ENCODE measurements at places on chromosomes 7 and 10. TPM values are rescaled to one million over a fixed set of nuclear protein-coding genes. Genes with fewer than 3 reads are reported as not detected.

DNA sequence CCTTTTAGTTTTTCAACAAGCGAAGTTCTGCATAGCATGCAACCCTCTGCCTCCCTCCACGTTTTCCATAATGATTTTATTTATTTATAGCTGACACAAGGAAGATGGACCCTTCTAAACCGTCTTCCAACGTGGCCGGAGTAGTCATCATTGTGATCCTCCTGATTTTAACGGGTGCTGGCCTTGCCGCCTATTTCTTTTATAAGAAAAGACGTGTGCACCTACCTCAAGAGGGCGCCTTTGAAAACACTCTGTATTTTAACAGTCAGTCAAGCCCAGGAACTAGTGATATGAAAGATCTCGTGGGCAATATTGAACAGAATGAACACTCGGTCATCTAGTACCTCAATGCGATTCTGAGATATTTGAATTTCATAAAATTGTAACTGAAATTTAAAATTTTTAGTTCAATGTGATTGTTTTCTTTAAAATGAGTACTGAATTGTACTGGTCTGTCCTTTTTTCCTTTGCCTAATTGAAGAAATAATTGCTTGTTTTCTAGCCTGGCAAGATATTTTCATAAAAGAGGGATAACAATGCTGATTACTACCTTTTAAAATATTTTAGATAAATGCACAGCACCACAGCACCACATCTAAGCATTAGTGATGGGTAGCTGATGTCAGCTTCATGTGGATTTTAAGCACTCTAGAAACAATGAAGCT is 41.5 kb upstream of the SLC39A12 start:
- H3K27ac ChIP-seq, result no peak overlapping the region
- DNase-seq, result peak; percentile 20
- H3K27me3 ChIP-seq, result no peaks in the 10 kb centered on the region
- H3K4me3 ChIP-seq, result no peak overlapping the region
- H3K36me3 ChIP-seq, result no peaks in the 10 kb centered on the region

Gene PLPP4
- not detected for total RNA-seq

Gene KCNH2
- 0.66 TPM for total RNA-seq

- H3K27me3 ChIP-seq, result no peaks in the 10 kb centered on the region
- H3K4me3 ChIP-seq, result no peak overlapping the region
- no peaks in the 10 kb centered on the region for H3K36me3 ChIP-seq
- no peak overlapping the region for H3K27ac ChIP-seq
- no peaks in the 10 kb centered on the region for H3K4me1 ChIP-seq
Measured at GRCh38 chr10:2117641-2118040, 380.3 kb upstream of the ADARB2 start.

Gene SH2B2
- 3.7 TPM for total RNA-seq

DNA sequence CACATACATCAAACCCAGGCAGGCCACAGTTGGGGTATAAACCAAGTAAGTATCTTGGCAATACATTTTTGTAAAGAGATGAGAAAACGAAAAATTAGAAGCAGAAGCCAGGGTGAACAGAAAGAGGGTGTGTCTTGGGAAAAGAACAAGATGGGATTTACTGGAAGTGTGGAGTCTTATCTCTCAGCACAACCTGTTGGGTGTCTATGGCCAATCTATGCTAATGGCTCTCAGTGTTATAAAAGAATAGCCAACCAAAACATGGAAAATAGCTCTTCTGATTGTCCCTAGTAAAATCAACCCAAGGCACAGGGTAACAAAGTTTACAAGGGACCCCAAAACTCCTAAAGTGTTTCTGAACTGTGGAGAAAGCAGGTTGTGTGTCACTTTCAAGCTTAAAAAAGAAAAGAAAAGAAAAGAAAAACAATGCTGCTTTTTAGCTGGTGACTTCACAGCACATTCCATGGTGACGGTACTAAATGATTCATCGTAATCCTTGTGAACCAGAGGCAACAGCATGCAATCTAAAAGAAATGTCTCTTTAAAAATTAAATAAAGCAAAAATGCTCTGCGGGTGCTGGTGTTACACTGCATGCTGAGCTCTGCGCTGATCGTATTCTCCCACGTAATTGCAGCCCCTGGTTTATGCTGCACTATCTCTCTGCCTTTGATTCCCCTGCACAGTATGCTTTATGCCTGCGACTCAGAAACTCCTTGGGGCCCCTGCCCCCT is 100.8 kb downstream of the C10orf90 start:
- H3K27me3 ChIP-seq, result peaks cover 34% of the 10 kb centered on the region
- H3K36me3 ChIP-seq, result no peaks in the 10 kb centered on the region
- H3K4me1 ChIP-seq, result no peaks in the 10 kb centered on the region
- DNase-seq, result no peak
- H3K4me3 ChIP-seq, result no peak overlapping the region

- no peaks in the 10 kb centered on the region for H3K27me3 ChIP-seq
- no peak overlapping the region for H3K27ac ChIP-seq
- no peak for DNase-seq
- no peaks in the 10 kb centered on the region for H3K36me3 ChIP-seq
- H3K4me1 ChIP-seq, result no peaks in the 10 kb centered on the region
Measured at GRCh38 chr10:15121707-15122106, 24.6 kb downstream of the RPP38 start.

- no peaks in the 10 kb centered on the region for H3K36me3 ChIP-seq
- no peak overlapping the region for H3K4me3 ChIP-seq
- DNase-seq, result no peak
- no peak overlapping the region for H3K27ac ChIP-seq
- no peaks in the 10 kb centered on the region for H3K4me1 ChIP-seq
Measured at GRCh38 chr10:59143544-59143943, 32.9 kb upstream of the PHYHIPL start.

Gene OR6V1
- total RNA-seq, result not detected

DNA sequence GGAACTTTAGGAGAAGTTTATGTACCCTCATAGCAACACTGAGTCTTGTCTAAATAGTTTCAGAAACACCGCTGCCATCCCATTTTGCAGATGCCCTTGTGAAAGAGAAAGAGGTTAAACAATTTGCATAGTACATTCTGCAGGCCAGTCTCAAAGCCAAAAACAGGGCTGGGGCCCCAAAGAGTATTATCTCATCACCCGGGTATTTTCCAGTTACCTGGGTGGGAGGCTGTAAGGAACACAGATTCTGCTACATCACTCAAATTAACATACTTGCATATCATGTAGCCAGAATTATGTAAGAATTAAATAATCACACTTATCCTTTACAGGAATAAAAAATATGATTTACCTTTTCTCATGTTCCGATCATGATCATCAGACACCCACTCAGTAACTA is 3.1 kb upstream of the FAM171A1 start:
- H3K27ac ChIP-seq, result no peak overlapping the region
- no peak overlapping the region for H3K4me3 ChIP-seq
- no peaks in the 10 kb centered on the region for H3K4me1 ChIP-seq

Gene PAPSS2
- total RNA-seq, result 12.6 TPM

DNA sequence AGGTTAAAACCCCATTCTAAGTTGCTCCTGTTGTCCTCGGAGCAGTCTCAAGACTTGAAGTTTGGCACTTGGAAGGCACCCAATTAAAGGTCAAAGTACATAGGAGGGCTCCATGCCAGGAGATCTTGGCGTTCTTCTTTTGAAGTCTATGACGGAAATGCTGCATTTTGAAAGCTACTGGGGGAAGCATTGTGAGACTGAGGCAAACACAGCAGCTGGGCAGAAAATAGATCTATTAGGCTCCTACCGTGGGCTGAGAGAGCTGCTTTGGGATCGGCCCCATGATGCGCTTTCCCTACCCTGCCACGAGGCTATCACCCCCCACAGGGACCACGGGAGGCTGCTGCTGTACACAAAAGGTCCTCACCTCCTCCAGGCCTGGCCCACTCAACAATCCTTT is 20.0 kb downstream of the KIAA1549 start:
- no peaks in the 10 kb centered on the region for H3K36me3 ChIP-seq
- peaks cover 51% of the 10 kb centered on the region for H3K4me1 ChIP-seq
- H3K4me3 ChIP-seq, result no peak overlapping the region
- no peak overlapping the region for H3K27ac ChIP-seq
- no peak for DNase-seq
- H3K27me3 ChIP-seq, result no peaks in the 10 kb centered on the region

DNA sequence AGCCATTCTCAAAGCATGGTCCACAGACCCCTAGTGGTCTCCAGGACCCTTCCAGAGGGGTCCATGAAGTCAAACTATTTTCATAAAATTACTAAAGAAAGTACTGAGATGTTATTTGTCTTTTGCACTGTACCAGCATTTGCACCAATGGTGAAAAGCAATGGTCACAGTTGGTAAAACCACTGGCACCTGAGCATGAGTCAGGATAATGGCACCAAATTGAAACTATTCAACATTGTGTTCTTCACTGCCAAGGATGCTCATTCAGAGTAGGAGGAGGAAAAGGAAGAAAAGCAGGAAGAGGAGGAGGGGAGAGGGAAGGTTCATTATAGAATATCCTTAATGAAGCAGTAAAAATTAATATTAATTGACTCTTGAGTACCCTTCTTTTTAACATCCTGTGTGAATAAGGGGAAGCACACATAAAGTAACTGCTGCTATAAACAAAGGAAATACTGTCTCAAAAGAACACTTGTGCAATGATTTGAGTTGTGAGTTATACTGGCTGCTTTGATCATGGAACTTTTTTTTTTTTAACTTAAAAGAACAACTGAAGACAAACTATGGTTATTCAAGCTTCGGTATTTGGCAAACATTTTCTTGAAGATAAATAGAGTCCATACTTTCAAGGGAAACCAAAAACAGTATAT is 60.2 kb downstream of the MPP7 start:
- no peak for DNase-seq
- H3K4me1 ChIP-seq, result no peaks in the 10 kb centered on the region
- no peak overlapping the region for H3K4me3 ChIP-seq
- H3K27ac ChIP-seq, result no peak overlapping the region

GRCh38 chr7:84049071-84049836 is 145.3 kb downstream of the SEMA3A start:
- H3K4me3 ChIP-seq, result no peak overlapping the region
- H3K27ac ChIP-seq, result no peak overlapping the region
- no peaks in the 10 kb centered on the region for H3K36me3 ChIP-seq
- peaks cover 19% of the 10 kb centered on the region for H3K4me1 ChIP-seq
- no peaks in the 10 kb centered on the region for H3K27me3 ChIP-seq
- no peak for DNase-seq

GRCh38 chr10:66180581-66181318 is 745.1 kb upstream of the LRRTM3 start:
- DNase-seq, result peak; percentile 36
- peaks cover 9% of the 10 kb centered on the region for H3K4me1 ChIP-seq
- H3K27me3 ChIP-seq, result no peaks in the 10 kb centered on the region
- no peak overlapping the region for H3K4me3 ChIP-seq
- H3K27ac ChIP-seq, result no peak overlapping the region

Gene GHITM
- total RNA-seq, result 107 TPM

Gene SAP25
- total RNA-seq, result 3.1 TPM

DNA sequence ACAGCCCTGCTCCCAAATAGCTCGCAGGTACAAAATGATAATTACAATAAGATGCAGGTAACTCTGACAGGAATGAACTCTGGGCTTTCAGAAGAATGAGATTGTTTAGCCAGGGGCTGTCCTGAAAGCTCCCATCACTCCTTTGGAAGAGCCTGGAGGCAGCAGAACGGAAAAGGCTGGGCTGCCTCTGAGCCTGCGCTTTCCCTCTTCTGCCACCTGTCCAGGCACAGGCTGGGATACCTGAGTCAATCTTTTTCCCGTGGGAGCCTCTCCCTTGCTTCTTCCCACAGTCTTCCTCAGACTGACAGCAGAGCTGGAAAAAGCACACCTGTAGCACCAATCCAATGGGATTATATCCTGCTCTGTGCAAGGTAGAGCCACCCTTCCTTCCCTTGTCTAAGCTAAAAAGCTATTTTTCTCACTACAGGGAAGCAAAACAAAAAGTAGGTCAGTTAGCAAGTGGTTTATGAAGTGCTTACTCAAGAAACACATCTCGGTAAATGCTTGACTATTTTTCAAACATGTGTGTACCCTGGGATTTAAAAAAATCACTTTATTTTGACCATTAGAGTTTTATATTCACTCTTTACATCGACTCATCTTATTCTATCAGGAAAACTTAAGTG is 12.3 kb upstream of the CUL1 start:
- no peak for DNase-seq
- H3K4me3 ChIP-seq, result no peak overlapping the region
- H3K27ac ChIP-seq, result no peak overlapping the region
- peaks cover 6% of the 10 kb centered on the region for H3K4me1 ChIP-seq
- no peaks in the 10 kb centered on the region for H3K36me3 ChIP-seq

DNA sequence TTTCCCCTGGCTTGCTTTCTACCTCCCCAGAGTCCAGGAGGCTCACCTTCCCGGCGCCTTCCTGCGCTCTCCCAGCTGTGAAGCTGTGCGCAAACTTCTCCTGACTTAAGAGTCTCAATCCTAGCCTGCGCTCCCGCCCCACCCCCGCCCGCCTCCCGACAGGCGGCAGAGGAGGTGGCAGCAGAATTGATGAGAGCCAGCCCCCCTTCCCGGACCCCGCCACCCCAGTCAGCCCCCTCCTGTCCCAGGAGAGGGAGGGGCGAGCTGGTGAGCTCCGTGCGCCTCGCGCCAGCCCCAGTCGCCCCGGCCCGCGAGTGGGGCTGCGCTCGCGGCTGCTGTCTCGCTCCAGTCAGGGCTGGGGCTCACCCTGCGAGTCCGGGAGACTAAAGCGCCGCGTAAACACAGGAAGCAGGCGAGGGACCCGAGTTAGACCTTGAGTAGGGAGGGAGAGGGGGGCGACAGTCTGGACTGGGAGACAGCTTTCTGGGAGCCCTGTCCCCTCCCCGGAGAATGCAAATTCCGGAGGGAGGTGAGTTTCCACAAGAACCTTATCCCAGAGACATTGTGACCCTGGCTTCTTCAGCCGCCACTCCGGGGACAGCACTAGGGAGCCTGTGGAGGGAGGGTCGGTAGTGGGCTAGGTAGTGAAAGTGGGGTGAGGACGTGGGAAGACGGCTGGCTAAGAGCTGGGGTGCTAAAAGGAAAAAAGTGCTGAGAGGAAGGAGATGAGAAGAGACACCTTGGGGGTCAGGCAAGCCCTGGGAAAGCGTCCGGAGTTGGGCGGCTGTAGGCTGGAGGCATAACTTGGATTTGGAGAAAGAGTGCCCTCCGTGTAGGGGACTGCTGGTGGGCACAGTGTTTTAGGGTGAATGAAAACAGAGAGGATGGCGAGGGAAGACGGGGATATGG is at the start of gene CALCR:
TSS of gene CALCR (minus strand) at position 79 of the 909 bp plus-strand sequence. CDS start 87,743 bp downstream, outside the sequence.
- H3K27ac ChIP-seq, result no peak within 1 kb of the TSS
- H3K27me3 ChIP-seq, result peaks cover 49% of the 10 kb centered on the region
- peak within 1 kb of the TSS; percentile 66 for H3K4me3 ChIP-seq
- peak; percentile 21 for DNase-seq
- peaks cover 38% of the 10 kb centered on the region for H3K4me1 ChIP-seq
- peaks cover 6% of the 10 kb centered on the region for H3K36me3 ChIP-seq

DNA sequence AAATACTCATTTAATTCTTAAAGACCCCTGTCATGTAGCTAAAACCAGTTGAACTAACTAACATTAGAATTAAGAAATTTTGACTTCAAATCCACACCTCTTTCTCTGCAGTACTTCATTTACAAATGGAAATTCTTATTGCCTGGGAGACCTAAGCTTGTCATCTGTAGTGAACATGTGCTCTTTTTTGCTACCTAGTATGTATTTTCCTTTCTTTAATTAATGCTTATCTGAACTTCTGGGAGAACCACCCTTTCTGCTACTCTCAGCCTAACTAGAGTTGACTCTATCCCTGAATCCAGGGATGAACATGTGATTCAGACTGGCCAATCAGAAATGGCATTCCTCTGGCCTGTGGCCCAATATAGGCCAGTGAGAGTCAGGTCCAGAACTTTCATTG is 75.9 kb upstream of the A1CF start:
- H3K27ac ChIP-seq, result no peak overlapping the region
- no peaks in the 10 kb centered on the region for H3K36me3 ChIP-seq
- no peaks in the 10 kb centered on the region for H3K27me3 ChIP-seq
- H3K4me1 ChIP-seq, result no peaks in the 10 kb centered on the region
- DNase-seq, result no peak

Gene RNF148
- 0.76 TPM for total RNA-seq

Gene CYP51A1
- 99.5 TPM for total RNA-seq

GRCh38 chr10:107952649-107953556 is 788.4 kb upstream of the SORCS1 start:
- no peaks in the 10 kb centered on the region for H3K4me1 ChIP-seq
- no peak overlapping the region for H3K4me3 ChIP-seq
- no peaks in the 10 kb centered on the region for H3K36me3 ChIP-seq
